ENCODE measurements at places on chromosomes 3 and 15. TPM values are rescaled to one million over a fixed set of nuclear protein-coding genes. Genes with fewer than 3 reads are reported as not detected.
A peak's percentile ranks its signal among the peaks of the same experiment; 100 is the strongest.

Gene GNAI2
- total RNA-seq: 292 TPM

Gene HYAL1
- 0.38 TPM for total RNA-seq

- H3K4me1 ChIP-seq: peaks cover 3% of the 10 kb centered on the region
- H3K27me3 ChIP-seq: no peaks in the 10 kb centered on the region
- DNase-seq: no peak
These were observed 14.3 kb downstream of the PPCDC start for GRCh38 chr15:75037685-75038084.

DNA sequence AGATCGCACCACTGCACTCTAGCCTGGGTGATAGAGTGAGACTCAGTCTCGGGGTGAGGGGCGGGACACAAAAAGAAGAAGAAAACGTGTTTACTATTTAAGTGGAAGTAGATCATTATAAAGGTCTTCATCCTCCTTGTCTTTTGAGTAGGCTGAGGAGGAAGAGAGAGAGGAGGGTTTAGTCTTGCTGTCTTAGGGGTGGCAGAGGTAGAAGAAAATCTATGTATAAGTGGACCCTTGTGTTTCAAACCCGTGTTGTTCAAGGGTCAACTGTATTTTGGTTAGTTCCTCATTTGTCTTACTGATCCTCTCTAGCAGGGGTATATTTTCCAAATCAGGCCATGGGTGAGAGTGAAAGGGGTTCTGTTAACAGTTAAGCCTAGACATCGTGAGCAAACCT lies 40.1 kb downstream of the TRIM71 start:
- no peak for DNase-seq
- no peaks in the 10 kb centered on the region for H3K4me1 ChIP-seq
- no peak overlapping the region for H3K27ac ChIP-seq
- H3K36me3 ChIP-seq: no peaks in the 10 kb centered on the region

- no peaks in the 10 kb centered on the region for H3K4me1 ChIP-seq
- no peak overlapping the region for H3K4me3 ChIP-seq
- H3K27me3 ChIP-seq: no peaks in the 10 kb centered on the region
- H3K36me3 ChIP-seq: no peaks in the 10 kb centered on the region
These were observed 698 bp downstream of the GRM7 start for GRCh38 chr3:6861625-6862000.

DNA sequence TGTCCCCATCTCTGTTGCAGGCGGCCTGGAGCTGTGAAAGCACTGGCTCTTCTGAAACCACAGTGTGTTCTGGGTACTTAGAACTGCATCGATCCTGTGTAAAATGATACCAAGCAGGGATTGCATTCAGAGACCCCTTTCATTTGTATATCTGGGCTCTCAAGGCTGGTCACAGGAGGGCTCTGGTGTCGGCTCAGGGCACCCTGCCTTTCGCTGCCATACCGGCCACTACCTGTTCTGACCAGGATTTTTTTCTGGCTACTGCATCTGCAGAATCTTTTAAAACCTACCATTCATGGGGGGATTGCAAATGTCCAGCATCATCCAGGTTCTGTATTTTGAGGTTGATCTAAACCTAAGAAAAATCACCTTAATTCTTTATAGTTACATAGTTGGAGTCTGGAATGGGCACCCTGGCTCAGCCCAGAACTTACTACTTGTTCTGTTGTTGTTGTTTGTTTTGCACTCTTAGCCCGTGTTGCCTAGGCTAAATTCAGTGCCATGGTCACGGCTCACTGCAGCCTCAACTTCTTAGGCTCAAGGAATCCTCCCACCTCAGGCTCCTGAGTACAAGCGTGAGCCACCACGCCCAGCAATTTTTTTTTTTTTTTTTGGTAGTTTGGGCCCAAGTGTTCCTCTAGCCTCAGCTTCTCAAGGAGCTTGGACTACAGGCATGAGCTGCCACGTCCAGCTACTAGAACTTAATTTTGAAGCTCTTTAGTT lies 52.7 kb downstream of the TRIM71 start:
- H3K36me3 ChIP-seq: no peaks in the 10 kb centered on the region
- DNase-seq: no peak
- H3K4me1 ChIP-seq: no peaks in the 10 kb centered on the region

DNA sequence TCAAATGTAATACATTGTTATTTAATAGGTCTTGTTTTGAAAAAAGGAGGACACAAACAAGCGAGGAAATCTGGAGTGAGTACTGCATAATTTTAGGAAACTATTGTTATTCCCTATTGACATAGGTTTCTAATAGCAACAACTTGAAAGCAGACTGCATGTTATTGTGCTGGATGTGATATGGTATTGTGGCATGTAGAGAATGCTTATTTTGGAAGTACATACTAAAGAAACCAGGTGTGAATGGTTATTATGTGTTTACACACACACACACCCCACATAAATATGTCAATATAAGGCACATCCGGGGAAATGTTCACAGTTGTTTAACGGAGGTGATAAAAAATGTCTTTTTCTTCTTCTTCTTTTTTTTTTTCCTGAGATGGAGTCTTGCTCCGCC lies 5.9 kb upstream of the MORF4L1 start:
- H3K36me3 ChIP-seq: no peaks in the 10 kb centered on the region
- DNase-seq: no peak
- H3K27ac ChIP-seq: no peak overlapping the region
- no peaks in the 10 kb centered on the region for H3K4me1 ChIP-seq
- no peaks in the 10 kb centered on the region for H3K27me3 ChIP-seq

Gene PLCB2
- 211 TPM for total RNA-seq

DNA sequence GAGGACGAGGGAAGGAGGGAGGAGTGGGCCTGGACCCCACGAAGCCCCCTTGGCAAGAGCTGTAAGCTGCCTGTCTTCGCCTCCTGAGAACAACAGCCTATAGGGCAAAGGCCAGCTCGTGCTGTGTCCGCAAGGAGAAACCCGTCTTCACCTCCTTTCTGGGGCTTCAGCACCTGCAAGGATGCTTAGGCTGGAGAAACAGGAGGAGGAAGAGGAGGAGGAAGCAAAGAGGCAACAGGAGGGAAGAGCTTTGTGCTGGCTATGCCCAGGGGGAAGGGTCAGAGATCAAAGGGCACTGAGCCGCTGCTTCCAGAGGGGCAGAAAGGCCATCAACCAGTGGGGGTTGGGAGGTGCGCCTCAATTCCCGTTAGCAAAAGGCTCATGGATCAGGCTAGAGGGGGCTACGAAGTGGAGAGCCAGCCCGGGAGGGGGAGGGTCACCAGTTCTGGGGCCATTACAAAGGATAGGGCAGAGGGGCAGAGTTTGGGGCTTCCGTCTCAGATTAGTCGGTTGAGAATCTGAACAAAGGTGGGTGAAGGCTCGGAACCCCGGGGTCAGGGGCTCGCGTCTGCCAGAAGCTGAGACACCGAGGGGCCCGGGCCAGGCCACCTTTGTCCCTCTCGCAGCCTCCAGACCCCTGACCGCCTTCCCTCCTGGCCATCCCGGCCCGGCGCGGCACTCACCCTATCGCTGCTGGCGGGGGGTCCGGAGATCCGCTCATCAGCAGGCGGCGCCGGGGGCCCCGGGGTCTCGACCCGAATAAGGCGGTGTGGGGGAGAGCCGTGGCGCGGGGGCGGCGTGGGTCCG lies 792 bp downstream of the SHF start:
- no peaks in the 10 kb centered on the region for H3K36me3 ChIP-seq
- H3K27me3 ChIP-seq: no peaks in the 10 kb centered on the region
- no peak for DNase-seq
- H3K27ac ChIP-seq: no peak overlapping the region

DNA sequence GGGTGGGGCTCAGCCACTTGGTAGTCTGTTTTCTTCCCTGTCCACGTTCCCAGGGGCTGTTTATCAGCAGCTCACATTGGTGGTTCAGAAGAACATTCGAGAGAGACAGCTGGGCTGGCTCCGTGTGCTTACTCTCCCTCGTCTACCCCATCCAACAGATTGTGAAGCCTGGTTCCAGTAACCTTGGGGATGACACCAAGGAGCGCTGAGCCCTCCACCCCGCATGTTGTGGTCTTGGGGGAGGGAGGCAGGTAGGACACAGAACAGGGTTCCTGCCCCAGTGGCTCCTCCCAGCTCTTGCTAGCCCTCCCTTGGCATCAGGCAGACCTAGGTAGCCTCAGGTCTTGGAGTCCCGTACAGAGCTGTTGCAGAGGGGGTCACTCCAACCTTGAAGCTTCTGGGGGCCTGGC lies 33.1 kb downstream of the KLF13 start:
- peaks cover 99% of the 10 kb centered on the region for H3K4me1 ChIP-seq
- H3K36me3 ChIP-seq: peaks cover 5% of the 10 kb centered on the region
- no peak for DNase-seq
- H3K4me3 ChIP-seq: peak overlapping the region; percentile 57

DNA sequence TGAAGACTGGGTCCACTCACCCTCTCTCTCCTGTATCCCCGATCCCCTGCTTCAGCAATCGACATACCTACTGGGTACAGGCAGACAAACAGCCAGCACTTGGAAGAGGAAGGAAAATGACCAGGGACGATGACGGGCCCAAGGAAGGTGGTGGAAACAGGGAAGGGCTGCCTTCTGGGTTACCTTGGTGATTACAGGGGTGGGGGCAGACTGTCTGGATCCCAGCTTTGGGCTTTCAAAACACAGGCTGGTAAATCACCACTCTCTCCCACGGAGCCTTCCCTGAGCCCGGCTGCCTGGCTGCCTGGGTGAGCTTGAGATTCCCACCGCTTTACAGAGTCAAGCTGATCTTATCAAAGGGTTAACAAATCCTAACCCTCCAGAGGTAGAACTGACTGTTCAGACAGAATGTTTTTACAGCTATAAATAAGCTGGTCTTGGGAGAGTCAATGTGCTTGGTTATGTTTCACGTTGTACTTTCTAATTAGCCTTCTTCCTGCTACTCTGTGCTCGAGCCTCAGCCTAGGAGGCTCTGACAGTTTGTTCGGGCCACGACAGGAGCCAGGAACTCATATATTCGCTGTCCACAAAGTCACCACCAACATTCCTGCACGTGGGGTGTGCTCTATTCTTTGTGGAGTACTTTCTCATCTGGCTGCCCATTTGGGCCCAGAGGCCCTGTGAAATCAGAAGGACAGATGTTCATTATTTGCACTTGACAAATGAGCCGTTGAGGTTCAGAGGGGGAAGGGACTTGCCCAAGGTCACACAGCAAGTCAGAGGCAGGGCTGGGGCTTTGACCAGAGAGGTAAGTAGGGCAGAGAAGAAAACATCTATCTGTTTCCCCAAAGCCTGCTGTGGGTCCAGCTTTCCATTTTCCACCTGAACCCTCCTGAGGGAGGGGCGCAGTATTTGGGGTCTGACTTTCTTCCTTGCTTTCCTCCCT lies 63.5 kb downstream of the FEM1B start:
- H3K36me3 ChIP-seq: no peaks in the 10 kb centered on the region
- no peaks in the 10 kb centered on the region for H3K4me1 ChIP-seq
- H3K4me3 ChIP-seq: no peak overlapping the region

DNA sequence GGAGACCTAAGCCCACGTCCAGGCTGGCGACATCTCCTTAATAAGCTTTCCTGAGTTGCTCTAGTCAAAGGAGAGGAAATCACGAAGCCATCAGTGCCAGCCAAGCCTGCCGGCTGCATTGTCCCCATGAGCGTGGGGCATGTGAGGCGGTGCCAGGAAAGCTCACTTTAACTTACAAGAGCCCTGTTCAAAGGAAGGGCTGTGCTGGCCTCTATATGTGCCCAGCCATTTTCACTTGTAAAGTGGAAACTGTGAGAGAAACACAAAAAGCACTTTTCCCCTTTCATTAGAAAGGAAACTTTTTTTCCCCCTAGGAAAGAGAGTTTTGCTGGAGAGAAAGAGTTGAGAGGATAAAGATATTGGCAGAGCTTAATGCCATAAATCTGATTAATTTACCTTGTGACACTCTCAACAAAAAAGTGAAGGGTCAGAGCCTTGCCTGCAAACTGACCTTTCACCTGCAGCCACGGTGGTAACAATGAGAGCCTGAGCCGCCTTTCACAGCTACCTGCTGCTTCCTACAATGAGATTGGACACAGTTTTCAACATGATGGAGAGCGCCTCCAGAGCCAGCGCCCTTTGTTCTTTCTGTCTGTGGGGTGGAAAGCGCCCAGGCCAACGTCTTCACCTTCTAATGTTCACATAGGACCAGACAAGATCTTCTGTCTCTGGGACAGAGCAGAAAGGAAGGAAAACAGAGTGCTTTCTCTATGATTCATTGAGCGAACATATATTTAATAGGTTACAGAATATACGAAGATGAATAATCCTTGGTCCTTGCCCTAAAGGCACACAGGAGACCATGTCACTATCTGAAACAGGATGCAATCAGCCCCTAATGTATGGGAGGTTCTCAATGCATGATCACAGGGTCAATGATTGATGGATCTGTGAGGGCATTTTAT lies 233.1 kb upstream of the HES1 start:
- H3K36me3 ChIP-seq: no peaks in the 10 kb centered on the region
- H3K27me3 ChIP-seq: no peaks in the 10 kb centered on the region

- no peak overlapping the region for H3K27ac ChIP-seq
- peaks cover 22% of the 10 kb centered on the region for H3K36me3 ChIP-seq
- no peak for DNase-seq
- peaks cover 18% of the 10 kb centered on the region for H3K4me1 ChIP-seq
These were observed 43.9 kb downstream of the PTPN23 start for GRCh38 chr3:47424434-47425382.

Gene NANOGP8
- not detected for total RNA-seq

Gene GOLGA6L26
- not detected for total RNA-seq

- peaks cover 28% of the 10 kb centered on the region for H3K4me1 ChIP-seq
- DNase-seq: no peak
- H3K27me3 ChIP-seq: no peaks in the 10 kb centered on the region
- no peak overlapping the region for H3K27ac ChIP-seq
- no peaks in the 10 kb centered on the region for H3K36me3 ChIP-seq
These were observed 2.7 kb upstream of the OPA1 start for GRCh38 chr3:193590088-193590856.

Gene OXSM
- total RNA-seq: 17.5 TPM

DNA sequence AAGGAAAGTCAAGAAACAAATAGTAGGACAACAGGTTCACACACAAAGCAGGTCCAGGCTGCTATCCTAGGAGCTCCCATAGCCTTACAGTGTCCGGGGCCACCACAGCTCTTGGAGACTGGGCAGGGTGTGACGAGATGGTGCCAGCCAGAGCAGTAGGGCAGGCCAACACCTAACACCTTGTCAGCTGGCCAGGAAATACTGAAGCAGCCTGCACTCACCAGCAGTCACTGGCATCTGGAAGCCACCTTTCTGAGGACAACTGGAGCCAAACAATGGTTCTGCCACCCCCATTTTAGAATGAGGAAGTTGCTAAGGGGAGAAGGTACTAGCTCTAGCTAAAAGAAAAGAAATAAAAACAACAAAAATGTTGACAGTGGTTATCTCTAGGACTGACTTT lies 47.2 kb downstream of the CCDC12 start:
- no peaks in the 10 kb centered on the region for H3K27me3 ChIP-seq
- H3K36me3 ChIP-seq: peaks cover 10% of the 10 kb centered on the region

GRCh38 chr3:151630938-151631441 lies 102.7 kb upstream of the AADACL2 start:
- no peak overlapping the region for H3K4me3 ChIP-seq
- H3K36me3 ChIP-seq: no peaks in the 10 kb centered on the region
- no peaks in the 10 kb centered on the region for H3K27me3 ChIP-seq
- no peak for DNase-seq
- H3K27ac ChIP-seq: no peak overlapping the region

GRCh38 chr15:90697175-90697574 lies 20.0 kb upstream of the BLM start:
- H3K27me3 ChIP-seq: no peaks in the 10 kb centered on the region
- no peaks in the 10 kb centered on the region for H3K36me3 ChIP-seq
